Colonic mucosa (tissue), 4 donors: ENCODE measurements at places on chromosomes 5 and 9.

GRCh38 chr9:112493393-112494137 lies 6.9 kb downstream of the KIAA1958 start:
- no peak for DNase-seq

GRCh38 chr5:99331061-99331460 lies 402.3 kb upstream of the CHD1 start:
- no peak for DNase-seq

GRCh38 chr5:167546270-167546669 lies 745.2 kb upstream of the WWC1 start:
- no peak for DNase-seq

DNA sequence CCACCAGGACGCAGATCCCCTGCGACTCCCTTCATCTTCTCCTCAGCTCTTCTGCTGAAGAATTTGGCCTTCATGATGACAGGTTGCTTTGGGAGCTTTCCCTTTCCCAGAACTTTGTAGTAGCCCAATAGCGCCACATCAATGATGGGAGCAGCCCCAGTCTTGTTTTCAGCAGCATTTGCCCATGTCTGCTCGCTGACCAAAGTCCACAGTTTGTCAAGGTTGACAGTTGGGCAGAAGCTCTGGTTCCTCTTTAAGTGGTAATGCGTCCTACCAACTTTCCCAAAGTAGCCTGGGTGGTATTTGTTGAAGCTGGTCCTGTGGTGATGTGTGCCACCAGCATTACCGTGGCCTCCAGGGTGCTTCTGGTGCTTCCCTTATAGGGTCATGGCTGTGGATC lies 62.2 kb downstream of the GCNT4 start:
- no peak for DNase-seq

GRCh38 chr5:90279091-90279490 lies 130.5 kb downstream of the CETN3 start:
- DNase-seq: no peak

DNA sequence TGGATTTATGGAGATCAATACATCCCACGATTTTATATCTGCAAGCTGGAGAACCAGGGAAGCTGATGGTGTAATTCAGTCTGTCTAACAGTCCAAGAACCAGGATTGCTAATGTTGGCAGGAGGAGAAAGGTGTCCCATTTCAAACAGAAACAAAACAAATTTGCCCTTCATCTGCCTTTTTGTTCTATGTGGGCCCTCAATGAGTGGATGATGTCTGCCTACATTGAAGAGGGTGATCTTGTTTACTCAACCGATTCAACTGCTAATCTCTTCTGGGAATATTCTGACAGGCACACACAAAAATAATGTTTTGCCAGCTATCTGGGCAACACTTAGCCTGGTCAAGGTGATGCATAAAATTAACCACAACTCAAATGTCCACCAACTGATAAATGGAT lies 65.1 kb upstream of the IL33 start:
- no peak for DNase-seq

GRCh38 chr5:37514946-37515345 lies 135.8 kb downstream of the WDR70 start:
- DNase-seq: no peak

- no peak for DNase-seq
Observed at GRCh38 chr5:1099926-1100663, 11.8 kb downstream of the SLC12A7 start.

- DNase-seq: no peak
Observed at GRCh38 chr5:95741458-95741857, 10.3 kb downstream of the RHOBTB3 start.

DNA sequence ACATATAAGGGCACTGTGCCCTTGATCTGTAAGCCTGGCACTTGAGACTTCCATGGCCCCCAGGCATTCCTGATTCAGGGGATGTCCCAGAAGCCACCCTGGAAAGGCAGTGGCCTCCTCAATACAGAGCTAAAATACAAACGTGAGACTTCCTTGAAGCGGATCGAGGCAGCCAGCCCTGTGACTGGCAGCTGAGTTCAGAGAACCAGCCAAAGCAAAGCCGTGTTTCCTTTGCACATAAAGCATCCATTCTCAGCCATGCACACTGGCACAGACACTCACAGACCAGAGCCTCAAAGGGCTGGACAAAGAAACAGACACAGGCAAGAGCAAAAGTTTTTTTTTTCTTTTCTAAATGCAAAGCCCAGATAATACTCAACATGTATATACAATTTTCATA lies 18.8 kb upstream of the CPEB4 start:
- no peak for DNase-seq

GRCh38 chr5:178644826-178645545 lies 18.1 kb upstream of the CLK4 start:
- DNase-seq: no peak

GRCh38 chr9:135045928-135046738 lies 41.3 kb upstream of the OLFM1 start:
- no peak for DNase-seq

DNA sequence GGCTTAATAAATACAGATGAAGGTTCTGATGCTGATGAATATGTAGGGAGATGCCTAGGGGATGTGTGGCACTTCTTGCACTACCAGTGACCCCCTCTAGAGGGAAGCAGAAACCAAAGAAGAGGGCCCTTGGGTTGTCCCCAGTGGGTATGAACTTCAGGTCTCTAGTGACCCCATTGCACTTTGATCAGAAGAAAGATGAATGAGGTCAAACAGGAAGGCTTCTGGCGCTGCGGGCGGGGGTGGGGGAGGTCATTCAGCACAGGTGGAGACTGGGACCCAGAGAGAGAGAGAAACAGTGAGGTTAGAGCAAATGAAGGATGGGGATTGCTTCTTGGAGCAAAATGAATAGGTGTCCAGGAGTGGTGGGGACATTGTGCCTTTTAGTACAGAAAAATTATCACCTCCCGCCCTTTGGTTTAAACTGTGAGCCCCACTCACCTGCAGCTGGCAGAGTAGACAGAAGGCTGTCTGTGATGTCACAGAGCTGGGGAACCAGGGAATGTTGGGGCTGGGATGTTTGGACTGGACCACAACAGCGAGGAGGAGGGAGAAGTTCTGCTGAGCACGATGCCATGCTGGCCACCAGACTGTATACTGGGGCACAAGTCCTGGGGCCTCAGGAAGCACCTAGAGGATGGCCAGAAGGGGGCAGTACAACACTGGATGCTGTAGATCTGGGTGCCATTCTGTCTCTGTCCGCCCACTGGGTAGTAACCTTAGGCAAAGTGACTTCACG lies at the start of gene TEX48:
TSS of gene TEX48 (minus strand) at position 599 of the 739 bp plus-strand sequence. CDS start 10,469 bp downstream, outside the sequence.
- peak; percentile 82 for DNase-seq

DNA sequence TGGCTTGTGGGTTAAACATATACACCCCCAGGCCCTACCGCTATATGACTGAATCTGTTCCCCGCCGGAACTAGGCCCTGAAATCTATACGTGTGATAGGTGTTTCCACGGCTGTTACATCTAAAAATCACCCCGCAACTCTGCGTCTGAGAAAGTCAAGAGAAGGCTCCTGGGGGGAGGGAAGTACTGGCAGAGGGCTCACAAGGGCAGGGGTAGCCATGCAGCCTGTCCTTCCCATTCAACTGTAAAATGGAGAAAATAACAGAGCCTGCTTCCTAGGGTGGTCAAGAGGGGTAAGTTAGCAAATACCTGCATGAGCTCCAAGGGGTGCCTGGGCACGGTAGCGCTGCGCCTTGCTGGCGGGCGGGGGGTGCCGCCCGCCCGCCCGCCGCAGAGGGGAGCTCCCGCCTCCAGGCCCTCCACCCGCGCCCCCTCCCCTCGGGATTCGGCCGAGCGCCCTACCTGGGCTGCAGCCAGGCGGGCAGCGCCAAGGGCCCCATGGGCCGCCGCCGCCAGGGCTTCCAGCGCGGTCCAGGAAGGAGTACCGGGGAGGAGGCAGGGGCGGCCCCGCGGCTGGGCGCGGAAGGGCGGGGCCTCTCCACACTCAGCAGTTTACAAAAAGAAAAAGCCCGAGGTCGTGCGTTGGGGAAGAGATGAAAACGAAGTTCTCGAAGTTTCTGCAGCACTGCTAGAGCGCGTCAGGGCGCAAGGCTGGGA lies at the start of gene HACD4:
TSS of gene HACD4 (minus strand) at position 550 of the 717 bp plus-strand sequence. CDS start at position 500, 50 bp downstream.
- DNase-seq: peak; percentile 61

GRCh38 chr5:63687854-63688516 lies 274.3 kb downstream of the HTR1A start:
- no peak for DNase-seq

- DNase-seq: peak; percentile 20
Observed at GRCh38 chr9:87405677-87406542, 91.8 kb upstream of the DAPK1 start.

DNA sequence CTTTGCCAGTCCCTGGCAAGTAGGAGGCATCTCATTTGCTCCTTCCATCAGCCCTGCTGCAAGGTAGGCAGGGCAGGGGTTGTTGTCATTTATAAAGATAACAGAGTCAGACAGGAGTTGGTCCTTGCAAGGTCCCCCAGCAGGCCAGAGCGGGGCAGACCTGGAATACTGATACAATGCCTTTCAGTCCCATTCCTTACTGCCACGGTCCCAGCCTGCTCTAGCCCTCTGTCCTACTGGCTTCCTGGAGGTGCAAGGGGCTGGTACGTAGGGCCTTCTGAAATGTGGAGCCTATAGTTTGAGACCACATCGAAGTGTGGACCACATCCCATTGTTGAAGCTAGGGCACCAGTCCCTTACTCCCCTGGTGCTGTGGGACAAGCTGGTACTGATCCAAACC lies 42.8 kb upstream of the PITX1 start:
- DNase-seq: no peak

DNA sequence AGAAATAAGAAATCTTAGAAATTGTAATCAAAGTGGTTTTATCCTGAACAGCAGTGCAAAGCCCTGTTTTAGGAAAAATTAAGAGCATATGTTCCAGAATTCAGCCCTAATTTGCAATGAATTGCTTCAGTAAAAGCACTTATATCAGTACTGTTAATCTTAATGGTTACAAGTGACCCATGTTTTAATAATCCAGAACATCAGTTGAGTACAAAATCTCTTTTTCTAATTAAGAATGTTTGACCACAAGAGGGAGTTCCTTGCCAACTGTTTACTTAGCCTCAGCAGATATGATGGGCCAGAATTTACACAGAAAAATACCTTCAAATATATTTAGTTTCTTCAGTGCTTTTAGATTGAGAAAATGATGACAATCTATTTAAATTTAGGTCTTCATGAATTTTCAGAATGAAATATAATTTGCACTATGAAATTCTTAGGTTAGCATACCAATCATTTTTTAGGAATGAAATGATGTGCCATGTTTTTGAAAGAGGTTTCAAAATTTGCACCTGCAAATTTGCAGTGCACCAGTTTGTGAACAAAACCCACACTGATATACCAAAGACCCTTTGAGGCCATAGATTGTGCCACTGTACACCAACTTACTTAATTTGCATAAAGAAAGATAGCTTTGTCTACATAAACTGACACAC lies 926.3 kb upstream of the ARRDC3 start:
- DNase-seq: no peak

DNA sequence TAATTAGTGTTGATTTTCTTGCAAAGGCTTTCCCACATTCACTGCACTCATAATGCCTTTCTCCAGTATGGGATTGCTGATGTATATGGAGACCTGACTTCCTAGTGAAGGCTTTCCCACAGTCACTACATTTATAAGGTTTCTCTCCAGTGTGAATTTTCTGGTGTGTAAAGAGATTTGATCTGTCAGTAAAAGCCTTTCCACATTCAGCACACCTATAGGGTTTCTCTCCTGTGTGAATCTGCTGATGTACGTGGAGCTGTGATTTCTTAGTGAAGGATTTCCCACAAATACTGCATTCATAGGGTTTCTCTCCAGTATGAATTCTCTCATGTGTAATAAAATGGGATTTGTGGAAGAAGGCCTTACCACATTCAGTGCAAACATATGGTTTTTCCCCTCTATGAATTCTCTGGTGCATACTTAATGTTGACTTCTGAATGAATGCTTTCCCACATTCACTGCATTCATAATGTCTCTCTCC lies 31.1 kb downstream of the ZNF484 start:
- no peak for DNase-seq

- no peak for DNase-seq
Observed at GRCh38 chr5:40089269-40089668, 590.4 kb upstream of the PTGER4 start.

DNA sequence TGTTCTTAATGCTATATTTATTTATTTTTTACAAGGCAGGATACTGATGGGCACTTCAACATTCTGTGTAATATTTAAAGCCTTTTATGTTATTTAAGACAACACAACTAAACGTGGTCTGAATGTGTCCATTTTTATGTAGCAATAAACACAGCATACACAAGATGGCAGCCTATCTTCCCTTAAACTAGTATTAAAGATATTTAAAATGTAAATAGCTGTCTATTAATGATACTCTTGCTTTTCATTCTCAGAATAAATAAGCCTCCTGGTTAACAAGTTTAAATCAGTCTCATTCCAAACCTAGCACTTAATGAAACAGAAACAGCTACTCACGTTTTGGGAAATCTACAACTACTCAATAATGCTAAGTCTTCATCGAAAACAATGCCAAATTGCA lies 315.7 kb downstream of the MCTP1 start:
- no peak for DNase-seq

GRCh38 chr5:138725818-138726416 lies 27.3 kb upstream of the CTNNA1 start:
- no peak for DNase-seq

GRCh38 chr9:19209188-19209587 lies 21.3 kb upstream of the DENND4C start:
- no peak for DNase-seq

DNA sequence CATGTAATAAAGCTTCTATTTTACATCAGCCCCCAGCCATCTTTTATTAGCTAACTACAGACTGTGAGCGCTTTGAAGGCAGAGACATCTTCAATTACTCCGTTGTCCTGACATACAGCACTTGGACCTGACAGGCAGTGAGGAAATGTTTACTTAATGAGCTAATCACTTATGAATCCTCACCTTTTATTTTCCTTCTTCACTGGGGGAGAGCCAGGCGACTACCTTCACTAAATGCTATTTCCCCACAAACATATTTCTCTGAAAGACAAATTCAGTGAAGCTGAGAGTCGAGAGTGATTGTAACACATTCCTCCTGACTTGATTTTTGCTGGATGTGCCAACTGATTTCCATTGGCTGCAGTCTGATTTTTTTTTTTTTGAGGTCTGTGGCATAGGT lies 192.1 kb upstream of the CLINT1 start:
- DNase-seq: no peak

DNA sequence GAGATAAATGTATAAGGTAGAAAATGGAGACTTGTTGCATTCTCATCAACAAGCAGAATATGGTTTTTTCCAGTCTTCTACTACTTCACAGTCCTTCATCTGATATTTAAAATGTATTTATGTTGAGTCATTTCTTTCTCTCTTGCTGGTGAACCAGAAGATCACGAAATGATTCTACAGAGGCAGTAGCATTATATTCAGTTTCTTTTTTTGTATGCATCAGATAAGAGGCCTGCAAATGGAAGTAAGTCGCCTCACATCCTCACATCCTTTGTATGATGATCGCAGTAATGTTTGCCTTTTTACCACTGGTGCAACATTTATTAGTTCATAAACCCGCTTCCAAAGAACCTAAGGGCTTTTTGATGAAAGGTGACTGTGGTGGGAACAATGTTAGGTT lies 22.1 kb upstream of the IL13 start:
- DNase-seq: no peak

DNA sequence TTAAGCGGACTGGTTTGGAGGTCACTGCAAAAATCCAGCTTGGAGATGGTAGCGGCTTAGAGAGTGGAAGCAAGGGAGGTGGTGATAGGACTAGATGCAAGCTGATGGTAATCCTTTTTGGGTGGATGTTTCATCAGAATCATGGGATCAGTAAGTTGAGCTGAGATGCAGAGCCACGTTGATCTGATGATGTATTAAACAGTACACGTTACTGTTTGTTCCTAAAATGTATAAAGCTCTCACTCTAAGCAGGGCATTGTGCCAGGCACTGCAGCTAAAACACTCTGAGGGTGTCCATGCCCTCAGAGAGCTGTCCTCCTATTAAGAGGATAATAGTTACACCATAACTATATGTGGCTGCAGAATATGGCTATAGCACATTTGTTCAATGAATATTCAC lies 93.1 kb downstream of the JAKMIP2 start:
- DNase-seq: no peak
